ENCODE measurements at places on chromosomes 1 and 21.

DNA sequence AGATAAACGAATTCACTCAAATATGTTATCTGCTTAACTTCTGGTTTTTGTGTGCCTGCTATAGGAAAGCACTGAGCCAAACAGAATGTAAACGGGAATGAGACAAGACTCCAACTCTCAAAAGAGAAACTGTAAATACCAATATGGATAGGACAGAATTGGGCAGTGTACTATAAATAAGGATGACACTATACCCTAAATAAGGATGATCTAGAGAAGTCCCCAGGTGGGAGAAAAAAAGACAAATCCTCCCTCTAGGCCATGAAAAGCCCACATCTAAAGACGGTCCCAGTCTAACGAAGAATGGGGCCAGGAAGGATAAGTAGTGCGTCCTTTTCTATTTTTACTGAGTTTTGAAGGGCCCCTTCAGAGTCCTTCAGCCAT lies 1.5 kb upstream of the GABPB2 start:
- no peak for DNase-seq

DNA sequence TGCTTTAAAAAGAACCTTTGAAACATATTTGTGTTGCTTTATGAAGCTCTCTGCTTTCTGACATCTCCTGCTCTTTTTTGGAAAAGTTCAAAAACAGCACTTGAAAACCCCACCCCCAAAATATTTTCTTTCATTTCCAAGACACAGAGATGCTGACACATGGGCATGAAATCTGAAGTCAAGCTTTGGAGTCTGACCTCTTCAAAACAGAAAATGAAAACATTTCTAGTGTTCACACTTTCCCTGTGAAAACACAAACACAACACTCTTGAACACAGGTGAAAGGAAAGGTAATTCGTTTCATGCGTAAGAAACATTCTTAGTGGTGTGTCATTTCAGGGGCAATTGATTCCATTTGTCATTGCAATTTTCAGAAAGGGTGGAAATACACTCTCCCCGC lies 10.8 kb downstream of the NGF start:
- DNase-seq: no peak

DNA sequence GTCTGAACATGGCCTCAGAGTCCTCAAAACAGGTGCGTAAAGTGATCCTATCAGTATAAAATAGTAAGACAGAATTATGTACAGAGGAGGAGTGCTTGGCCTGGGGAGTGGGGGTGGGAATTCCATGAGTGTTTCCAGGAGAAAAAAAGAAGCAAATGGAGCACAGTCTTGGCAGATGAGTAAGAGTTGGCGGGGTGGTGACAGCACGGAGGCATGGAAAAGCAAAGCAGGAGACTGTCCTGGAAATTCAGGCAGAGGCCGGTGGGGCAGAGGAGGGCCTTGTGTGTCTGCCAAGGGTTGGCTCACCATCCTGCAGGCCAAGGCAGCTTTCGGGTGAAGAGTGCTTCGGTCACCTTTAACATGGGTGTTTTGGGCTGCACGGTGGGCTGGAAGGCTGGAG lies 63.4 kb downstream of the OPTC start:
- DNase-seq: no peak

DNA sequence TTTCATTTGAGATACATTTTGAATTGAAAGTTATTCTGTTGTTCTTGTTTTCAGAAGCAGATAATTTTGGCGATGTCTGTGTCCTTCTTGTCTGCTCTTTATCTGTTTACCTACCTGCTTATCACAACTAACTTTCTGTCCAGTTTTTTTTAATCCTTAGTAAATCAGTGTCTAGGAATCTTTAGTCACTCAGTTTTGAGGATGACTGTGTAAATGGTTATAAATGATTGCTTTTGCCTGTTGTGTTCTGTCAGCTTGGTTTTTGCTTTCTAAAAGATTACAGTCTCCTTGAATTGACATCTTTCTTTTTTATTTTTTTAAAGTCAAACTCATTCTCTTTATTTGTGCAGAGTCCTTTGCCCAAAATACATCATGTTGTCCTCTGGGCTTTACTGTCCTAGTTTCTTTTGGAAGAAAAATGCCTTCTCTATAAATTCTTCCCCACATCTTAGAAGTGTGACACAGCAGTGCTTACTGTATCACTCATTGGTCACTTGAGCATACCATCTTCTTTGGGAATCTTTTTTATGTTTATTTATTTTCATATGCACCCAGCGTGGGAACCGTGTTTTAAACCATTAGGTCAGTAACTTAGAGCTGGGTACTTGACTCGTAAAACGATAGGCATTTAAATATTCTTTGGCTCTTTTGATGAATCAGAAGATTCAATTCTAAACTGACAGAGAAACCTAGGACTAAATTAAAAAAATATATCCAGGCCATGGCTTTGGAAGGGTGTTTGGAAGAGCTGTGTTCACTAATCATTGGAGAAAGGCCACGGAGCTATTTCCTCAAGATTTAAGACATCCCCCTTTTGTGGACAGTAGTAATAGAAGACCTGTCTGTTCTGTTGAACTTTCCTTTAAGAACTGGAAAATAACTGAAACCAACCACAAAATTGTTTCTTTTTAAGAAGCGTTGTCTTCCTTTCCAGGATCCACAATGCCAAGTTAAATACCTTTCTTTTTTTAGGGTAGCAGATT lies 20.9 kb downstream of the LAMC1 start:
- no peak for DNase-seq

DNA sequence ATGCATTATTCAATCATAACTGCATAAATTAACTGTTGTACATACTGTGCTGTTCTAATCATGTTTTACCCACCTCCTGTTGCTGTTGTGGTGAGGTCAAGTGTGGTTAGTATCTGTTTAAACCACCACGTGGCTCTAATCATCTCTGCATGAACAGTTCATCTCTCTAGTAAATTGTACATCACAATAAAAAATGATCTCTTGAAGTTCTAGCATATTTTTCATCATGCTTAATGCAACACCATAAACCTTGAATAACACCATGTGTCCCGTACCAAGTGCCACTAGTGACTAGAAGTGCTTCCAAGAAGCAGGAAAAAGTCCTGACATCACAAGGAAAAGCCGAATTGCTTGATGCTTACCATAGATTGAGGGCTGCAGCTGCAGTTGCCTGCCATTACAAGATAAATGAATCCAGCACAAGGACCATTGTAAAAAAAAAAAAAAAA lies 51.7 kb downstream of the SNRPE start:
- DNase-seq: no peak

DNA sequence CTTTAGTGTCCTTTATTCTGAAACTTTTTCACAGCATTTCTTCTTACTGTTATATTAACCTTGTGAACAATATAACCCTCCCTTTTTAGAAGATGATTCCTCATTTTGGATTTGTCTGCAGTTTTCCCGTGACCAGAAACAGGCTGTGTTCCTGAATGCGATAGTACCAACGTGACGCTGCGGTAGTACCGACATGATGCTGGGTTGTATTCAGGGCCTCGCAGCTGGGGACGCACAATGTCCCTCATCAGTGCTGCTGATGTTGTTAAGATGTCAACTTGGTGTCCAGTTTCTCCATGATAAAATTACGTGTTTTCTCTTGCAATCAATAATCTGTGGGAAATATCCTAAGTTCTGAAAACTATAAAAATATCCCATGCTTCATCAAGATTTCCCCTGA lies 761.4 kb upstream of the TPTE start:
- DNase-seq: no peak

DNA sequence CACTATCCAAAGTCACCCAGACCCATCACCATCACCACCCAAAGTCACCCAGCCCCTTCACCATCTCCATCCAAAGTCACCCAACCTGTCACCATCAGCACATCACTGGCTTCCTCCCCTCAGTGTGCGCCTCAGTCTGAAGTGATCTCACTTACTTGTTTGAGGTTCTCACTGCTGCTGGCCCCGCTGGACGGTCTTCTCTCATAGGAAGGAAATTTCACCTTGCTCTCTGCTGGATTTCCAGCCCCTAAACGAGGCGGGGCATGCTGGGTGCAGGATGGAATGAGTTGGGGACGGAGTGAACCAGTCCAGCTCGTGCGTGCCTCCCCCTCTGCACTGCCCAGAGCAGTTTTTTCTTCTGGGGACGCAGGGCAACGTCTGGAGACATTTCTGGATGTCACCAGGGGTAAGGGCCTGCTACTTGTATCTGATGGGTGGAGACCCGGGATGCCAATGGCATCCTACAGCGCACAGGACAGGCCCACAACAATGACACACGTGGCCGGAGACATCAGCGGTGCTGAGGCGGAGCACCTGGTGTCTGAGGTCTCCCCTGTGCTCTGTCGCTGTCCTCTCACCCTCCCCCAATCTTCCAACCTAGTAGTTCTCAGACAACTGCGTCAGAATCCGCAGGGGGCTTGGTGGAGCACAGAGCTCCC lies 38.6 kb downstream of the PDE9A start:
- no peak for DNase-seq

DNA sequence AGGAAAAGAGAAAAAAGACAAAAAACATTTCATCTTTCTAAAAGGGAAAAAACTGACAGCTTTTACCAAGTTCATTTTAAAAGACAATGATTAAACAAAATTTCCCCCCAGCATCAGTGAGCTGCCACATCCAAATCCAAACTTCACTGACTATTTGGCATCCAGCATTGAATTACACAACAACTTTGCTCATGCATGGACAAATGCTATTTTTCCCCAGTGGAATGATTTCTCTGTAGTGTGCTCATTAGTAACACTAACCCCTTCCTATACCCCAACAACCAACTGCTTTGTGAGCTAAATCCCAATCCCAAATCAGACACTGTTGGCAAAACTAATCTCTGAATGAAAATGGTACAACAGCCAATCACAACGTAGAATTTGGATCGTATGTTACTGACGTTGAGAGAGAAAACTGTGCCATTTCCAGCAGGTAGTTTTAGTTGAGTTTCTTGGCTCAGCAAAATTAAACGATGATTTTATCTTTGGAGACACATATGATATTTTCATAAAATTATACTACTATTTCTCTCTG lies 37.9 kb downstream of the PIK3R3 start:
- no peak for DNase-seq

DNA sequence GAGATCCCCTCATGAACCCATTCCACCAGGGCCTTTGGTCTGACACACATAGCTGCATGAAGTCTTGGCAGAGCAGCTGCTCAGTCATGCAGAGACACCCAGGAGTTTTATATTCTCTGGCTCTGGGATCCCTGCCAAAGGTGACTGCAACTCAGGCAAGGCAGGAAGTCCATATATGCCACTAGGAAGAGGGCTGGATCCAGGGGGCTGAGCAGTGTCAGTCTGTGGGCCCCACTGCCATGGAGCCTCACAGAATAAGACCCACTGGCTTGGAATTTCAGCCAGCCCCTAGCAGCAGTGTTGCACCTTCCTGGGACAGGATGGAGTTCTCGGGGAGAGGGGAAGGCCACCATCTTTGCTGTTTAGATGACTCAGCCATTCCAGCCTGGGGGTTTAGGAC lies 199.7 kb downstream of the TBX15 start:
- no peak for DNase-seq

- DNase-seq: no peak
Measured at GRCh38 chr1:66302815-66303214, 231.1 kb upstream of the SGIP1 start.

GRCh38 chr1:222787729-222788128 lies 27.1 kb upstream of the DISP1 start:
- no peak for DNase-seq

- no peak for DNase-seq
Measured at GRCh38 chr21:28982637-28983036, 10.0 kb downstream of the LTN1 start.

DNA sequence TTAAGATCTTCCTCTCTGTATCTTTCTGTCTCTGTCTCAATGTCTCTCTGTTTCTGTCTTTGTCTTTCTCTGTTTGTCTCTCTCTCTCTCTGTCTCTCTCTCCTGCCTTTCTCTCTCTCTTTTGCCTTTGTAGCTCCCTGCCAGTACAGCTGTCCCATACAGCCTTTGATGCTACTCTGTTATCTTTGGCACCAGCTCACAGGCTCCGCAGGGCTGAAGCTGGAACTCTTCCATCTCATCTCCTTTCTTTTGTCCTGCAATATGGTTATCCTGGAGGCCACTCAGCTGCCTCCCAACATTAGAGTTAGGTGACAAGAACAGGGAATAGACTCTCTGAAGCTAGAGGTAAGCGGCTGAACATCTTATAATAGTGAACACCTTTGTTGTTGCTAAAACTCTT lies 354.3 kb upstream of the NEGR1 start:
- no peak for DNase-seq

GRCh38 chr1:109083923-109084322 lies 6.6 kb upstream of the TMEM167B start:
- DNase-seq: no peak

DNA sequence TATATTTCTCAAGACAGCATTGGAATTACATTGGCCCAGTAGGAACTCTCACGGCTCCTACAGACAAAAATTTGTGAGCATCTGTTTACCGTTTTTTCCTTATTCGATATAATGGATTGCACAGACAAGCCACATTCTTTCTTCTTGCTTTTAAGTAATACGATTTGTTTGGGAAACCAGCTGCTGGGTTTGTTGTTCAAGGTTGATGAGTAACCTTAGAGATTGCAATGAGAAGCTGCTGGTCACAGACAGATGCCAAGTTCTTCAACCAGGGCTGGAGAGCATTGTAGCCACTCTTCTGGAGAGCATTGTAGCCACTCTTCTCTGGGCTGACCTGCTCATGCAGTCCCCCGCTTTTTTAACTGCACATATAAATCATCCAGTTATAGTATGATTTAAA lies 1.4 kb upstream of the MIA3 start:
- DNase-seq: no peak

Measured in GM23338 (cell line).